ENCODE measurements at places on chromosomes 11 and 22.

DNA sequence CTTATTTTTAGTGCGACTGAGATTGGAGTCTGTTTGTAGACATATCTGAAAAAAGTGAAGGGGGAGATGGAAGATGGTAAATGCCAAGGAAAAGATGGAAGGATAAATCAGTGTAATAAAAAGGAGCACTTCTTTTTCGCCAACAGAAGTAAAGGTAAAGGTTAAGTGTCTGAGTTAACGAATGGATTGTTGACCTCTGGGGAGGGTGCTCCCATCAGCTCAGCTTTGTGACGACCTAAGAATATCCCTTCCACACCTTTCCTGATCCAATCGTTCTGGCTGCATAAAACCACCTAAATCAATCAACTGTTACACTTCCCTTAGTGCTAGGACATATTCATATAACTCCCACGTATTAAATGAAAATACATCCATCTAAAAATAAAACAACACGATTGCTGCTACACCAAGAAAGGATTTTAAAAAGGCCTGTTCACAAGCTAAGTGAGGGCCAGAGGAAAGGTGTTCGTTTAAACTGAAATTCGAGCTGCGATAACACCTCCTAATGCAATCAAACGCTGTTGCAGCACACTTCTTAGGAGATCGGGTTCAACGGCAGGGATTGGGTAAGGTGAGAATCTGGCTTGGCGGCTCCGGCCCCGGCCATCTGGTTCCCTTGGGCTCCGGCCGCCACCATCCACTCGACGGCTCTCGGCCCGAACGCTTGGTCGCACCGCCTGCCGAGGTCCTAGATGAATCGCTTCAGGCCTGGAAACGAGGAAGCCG lies 658 bp downstream of the C11orf71 start:
- DNase-seq, result no peak

DNA sequence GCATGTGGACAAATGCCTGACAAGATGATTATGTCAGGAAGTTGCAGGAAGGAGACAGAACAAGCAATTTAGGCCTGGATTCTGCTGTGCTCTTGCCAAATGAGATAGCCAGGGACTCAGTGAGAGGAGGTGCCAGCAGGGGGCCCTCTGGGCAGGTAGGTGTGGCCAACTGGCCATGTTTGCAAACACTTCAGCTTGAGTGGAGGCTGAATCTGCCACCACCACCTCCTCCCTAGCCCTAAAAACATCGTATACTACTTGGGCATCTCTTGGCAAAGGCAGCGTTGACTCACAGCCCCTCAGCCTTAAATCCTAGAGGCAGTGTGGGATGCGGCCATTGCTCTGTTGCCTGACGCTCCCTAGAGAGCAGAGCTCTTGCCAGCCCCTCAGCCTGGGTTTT lies 95.1 kb upstream of the PLET1 start:
- DNase-seq, result no peak

DNA sequence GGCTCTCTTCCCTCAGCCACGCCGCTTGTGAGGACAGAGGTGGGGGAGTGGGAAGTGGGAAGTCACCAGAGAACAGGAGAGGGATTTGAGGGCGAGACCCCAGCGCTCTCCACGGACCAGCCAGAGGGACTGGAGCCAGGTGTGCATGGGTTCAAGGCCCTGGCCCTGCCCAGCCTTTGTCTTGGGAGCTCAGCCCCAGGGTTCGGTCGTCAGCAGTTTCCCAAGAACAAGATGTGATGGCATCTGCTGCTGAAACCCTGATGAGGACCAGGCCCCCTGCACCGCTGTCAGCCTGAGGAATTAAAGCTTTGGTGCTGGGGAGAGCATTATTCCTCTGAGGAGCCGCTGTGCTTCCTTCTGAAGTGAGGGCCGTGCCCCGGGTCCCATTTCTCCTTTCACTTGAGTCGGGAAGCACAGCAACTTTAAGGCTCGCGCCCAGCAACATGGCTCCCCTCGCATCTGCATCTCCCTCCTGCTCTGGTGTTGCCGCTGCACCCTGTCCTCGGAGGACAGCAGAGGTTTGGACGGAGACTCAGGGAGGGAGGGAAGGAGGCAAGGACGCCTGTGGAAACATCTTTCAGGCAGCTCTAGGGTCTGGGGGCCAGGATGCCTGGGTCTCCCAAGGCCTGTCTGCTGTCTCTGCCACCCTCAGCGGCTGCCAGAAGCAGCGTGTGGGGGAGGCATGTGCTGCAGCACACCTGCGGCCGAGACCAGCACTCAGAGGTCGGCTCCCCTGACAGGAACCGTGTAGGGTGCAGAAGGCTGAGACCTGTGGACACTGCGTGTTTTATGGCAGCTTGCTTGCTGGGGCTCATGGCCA lies 3.8 kb downstream of the IFITM5 start:
- DNase-seq, result no peak

GRCh38 chr11:36243641-36244040 lies 45.6 kb downstream of the COMMD9 start:
- DNase-seq, result no peak

- DNase-seq, result no peak
These were observed 28.4 kb upstream of the RFPL3 start for GRCh38 chr22:32329202-32329645.

DNA sequence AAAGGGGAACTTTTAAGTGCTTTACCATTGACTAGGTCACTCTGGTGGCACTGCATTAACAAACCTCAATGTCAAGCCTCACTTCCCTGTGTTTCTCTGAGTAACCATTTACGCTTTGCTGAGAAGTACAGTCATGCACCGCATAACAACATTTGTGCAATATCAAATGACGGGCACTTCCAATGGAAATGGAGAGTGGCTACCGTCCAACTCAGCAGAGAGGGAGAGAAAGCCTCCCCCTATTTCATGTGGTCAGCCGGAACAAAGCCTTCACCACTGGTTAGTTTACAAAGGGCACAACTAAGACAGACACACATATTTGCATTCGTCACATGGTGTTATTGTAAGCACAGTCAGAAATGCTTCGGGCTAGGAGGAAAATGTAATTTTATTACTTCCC lies 117.3 kb downstream of the RASSF10 start:
- no peak for DNase-seq

DNA sequence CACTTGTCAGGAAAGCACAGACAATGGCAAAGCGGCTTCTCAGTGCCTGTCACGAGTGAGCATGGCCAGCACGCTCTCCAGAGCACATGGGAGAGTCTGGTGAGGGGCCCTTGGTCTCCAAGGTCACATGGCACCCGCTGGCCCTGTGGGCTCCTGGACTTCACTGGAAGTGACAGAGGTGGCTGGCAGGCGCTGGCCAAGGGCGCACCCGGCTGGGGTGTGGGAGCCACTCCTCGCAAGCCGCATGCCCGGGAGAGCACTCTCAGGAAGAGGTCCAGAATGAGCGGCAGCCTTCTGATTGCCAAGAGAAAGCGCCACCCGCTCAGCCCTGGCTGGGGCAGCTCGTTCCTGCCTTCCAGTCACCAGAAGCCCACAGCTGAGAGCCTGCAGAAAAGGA lies 17.1 kb upstream of the MOB2 start:
- DNase-seq, result no peak

DNA sequence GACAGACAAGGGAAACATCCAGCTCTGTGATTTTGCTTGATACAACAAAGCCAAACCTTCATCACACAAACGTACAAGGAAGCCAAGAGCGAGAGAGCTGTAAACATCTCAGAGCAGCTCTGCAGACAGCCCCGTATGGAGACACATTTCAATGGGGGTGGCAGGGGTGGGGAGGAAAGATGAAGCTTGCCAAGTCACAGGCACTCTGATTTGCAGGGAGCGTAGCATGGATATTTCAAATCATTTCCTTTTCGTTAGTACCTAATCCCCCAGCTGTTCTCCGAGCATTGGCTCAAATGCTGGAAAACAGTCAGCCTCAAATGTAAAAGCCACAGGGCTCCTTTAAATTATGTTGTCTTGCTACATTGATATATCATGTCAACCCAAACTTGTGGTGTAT lies 458.9 kb upstream of the CADM1 start:
- no peak for DNase-seq

- DNase-seq, result no peak
These were observed 60.7 kb downstream of the STK33 start for GRCh38 chr11:8533332-8533731.

GRCh38 chr22:26806445-26807175 lies 149.2 kb downstream of the MIAT start:
- no peak for DNase-seq

DNA sequence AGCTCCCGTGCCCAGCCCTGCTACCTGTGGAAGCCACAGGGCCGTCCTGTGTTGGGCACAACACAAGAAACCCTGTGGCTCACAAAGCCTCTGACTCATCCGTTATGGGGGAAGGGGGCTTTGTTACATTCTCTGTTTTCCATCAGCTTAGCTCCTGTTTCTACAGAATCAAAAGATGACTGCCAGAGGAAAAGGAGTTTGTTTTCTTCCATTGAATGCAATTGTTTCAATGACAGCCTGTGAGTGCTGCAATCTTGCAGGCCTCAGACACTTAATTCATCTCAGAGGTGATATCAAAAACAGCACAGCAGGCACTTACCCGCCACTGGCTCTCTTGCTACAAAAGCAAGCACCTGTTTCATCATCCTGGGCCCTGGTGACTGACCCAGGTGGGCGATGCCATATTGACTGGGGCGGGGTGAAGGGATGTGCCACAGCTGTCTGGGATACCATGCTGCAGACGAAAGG lies 194.3 kb downstream of the OPCML start:
- DNase-seq, result no peak

- DNase-seq, result no peak
These were observed 84.1 kb downstream of the PDE2A start for GRCh38 chr11:72589802-72590761.

DNA sequence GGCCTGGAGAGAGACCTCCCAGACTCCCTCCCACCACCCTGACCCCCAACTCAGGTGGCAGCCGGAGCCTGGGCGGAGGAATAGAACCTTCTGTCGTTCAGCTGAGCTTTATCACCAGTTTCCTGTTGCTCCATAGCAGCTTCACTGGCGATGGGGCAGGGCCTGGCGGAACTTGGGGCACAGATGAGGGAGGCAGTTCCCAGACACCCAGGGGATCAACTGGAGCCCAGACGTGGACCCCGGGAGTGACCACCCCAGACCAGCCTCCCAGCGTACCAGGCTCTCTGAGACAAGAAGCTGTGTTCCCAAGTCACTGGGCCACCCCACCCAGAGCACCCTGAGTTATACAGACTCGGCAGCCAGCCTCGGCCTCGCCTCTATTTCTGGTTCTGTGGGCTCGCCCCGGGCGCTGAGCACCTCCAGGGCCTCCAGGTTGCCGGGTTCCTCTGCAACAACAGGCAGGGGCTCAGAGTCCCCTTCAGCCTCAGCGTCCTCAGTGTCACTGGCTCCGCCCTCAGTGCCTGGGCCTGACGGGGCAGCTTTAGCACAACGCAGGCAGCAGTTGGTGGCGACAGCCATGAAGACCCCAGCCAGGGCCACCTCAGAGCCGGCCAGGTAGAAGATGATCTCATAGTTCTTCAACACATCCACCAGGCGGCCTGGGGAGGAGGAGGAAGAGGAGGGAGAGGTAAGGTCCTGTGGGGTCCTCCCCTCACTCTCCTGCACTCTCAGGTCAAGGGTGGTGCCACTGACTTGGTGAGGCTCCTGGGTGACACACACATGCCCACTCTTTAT lies 5.7 kb downstream of the SLC16A8 start:
- DNase-seq, result no peak

GRCh38 chr11:48033918-48034341 lies 53.6 kb downstream of the PTPRJ start:
- DNase-seq, result no peak

- no peak for DNase-seq
These were observed 9.4 kb downstream of the DIXDC1 start for GRCh38 chr11:111946499-111946898.

DNA sequence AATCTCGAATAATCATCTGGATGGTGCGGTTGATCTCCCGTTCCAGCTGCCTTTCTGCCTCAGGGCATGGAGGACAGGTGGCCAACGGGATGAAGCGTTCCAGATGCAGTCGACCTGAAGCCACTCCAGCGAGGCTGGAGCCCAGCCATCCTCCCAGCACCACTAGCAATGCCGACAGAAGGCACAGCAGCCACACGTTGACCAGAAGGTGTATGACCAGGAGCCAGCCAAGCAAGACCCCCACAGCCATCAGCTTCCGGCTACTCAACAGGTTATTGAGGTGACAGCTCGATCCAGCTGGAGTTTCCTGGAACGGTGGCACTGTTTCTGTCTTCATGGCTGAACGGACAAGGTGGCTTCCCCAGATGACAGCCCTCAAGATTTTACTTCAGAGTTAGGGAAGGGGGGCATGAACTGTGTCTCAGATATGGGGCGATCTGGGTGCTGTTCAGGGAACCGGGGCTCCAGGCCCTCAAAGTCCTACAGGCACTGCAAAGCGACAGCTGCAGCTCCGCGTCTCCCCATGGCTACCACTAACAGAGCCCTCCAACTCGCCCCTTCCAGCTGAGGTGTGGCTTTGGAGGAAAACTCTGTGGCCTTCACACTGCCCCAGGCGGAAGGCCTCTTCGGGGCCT lies 559 bp downstream of the SNX19 start:
- no peak for DNase-seq

GRCh38 chr11:58600510-58600909 lies 21.6 kb downstream of the ZFP91 start:
- DNase-seq, result no peak

- no peak for DNase-seq
These were observed 3.8 kb upstream of the CCDC86 start for GRCh38 chr11:60838132-60838531.

DNA sequence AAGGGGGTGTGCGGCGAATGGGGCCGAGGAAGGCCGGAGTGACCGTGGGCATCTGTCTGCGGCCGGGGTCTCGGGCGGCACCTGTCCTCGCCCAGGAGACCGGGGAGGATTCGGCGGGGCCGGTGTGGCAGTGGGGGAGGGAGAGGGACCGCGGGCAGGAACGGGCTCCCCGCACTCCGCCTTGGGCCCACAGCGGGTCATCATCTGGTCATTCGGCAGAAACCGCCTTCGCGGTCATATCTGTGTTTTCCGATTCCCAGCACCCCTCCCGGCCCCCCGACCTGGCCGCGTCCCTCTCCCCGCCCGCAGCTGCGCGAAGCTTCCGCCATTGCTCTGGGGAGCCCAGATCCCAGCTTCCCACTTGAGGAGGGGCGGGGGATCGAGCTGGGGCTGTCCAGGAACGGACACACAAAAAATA lies 824 bp upstream of the CBX6 start:
- DNase-seq, result no peak

DNA sequence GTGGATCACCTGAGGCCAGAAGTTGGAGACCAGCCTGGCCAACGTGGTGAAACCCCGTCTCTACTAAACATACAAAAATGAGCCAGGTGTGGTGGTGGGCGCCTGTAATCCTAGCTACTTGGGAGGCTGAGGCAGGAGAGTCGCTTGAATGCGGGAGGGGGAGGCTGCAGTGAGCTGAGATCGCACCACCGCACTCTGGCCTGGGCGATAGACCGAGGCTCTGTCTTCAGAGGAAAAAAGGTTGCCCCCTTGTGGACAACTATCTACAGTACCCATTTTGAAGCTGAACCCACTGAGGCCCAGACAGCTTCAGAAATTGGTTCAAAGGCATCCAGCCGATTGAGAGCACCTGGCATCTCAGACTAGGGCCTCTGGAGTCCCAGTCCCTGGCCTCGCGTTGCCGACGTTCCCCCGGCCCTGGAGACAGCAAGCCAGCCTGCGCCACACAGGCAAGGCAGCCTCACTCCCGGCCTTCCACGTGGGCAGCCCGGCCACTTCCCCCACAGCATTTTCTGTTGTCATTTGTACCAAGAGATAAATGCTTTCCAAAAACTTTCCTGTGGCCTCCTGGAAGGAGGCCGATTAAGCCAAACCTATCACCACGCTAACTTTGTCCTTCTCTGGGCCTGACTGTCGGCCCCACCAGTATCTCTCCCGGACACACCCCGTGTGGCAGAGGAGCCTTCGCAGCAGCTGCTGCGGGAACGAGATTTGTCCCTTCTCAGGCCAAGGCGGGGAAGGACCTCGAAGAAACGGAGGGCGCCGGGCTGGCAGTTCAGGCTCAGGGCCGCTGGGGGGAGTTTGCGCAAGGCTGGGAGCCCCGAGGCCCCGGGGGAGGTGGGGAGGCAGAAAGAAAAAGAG lies 82.8 kb downstream of the FLI1 start:
- DNase-seq, result no peak
